Activated naive CD4-positive, alpha-beta T cell (primary cell): ENCODE measurements at places on chromosomes 12 and 14.

GRCh38 chr12:82223426-82223825 lies 134.8 kb downstream of the CCDC59 start:
- no peak for DNase-seq

DNA sequence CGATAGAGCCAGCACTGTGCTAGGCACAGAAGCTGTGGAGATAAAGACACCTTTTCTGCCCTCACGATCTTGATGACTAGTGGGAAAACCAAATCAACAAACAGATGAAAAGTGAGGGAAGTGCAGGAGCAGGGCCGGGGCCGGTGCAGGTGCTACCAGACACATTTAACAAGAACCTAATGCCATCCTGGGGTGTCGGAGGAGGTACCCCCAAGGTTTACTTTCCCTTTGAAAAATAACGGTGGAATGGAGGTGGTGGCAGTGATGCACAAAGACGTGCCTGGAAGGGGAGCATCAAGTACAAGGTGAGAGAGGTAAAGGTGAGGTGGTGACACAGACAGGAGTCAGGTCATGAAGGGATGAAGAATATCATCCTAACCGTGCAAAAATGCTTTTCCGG lies 22.1 kb downstream of the SLC6A13 start:
- DNase-seq, result no peak

DNA sequence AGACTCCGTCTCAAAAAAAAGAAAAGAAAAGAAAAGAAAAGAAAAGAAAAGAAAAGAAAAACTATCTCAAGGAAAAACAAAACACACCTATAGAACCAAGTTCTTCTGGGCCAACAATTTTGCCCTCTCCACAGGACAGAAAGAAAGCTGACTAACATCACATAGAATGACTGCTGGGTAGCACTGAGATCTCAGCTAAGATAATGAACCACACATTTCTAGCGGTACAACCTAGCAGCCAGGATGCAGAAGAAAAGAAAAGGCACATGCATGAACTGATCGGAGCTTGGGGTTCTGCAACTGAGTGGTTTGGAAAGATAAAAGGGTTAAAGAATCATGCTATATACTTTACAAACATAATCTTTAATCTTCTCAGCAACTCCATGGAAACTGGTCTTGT lies 19.5 kb downstream of the TMED10 start:
- DNase-seq, result no peak

GRCh38 chr14:103293465-103293864 lies 40.6 kb upstream of the EIF5 start:
- no peak for DNase-seq

DNA sequence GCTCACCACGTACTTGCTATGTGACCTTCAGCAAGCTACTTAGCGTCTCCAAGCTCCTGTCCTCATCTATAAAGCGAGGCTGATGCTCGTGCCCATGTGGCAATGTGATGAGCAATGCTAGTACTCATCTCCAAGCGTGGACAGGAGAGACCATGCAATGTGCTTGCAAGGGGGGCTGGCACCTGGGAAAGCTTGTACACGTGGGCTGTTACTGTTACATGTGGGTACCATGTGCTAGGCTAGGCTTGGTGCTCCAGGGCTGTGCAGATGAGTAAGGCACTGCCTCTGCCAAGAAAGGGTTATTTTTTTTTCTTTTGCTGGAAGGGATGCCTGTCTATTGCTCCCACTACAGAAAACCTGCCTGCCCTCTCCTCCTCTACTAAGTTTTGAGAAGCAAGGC lies 46.6 kb downstream of the TSPAN11 start:
- no peak for DNase-seq

DNA sequence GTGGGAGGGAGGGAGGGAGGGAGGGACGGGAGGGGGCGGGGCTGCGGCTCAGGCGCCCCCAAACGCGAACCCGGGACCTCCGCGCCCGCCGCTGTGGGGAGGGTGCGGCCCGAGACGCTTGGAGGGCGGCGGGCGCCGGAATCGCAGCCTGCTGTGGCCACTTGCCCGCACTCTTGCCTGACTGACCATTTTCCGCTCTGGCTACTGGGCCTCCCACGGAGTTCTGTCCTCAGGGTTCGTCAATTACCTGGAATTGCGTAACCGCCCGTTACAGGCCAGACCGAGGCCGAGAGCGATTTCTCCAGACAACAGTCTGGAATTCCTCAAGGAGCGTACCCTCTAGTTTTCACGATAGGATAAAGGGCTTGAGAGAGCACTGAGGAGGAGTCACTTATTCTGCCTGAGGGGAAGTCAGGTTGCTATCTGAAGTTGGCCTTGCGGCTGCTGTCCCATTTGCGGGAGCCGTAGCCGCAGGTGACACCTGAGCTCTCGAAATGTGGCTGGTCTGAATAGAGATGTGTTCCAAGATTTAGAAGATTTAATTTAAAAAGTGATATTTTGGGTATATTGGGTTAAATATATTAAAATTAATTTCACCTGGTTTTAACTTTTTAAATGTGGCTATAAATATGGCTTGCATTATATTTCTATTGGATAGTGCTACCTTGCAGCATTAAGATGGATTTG lies 446 bp upstream of the ZNF641 start:
- DNase-seq, result no peak

DNA sequence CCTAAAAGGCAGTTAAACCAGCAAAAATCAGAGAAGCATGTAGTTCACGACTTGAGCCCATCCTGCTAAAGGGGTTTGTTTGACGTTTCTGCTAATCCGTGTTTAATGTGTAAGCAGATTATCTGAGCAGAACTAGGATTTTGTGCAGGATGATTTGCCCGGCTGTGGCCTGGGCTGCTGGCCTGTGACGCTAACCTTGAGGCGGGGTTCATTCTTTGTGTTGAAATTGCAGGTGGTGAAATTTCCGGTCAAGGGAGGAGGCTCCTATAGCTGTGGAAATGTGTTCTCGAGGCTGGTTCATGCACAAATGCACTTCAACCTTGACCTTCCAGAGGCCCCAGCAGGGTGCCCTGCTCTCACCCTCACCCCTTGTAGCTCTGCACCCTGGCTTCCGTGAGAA lies 63.7 kb downstream of the SLC24A4 start:
- no peak for DNase-seq

DNA sequence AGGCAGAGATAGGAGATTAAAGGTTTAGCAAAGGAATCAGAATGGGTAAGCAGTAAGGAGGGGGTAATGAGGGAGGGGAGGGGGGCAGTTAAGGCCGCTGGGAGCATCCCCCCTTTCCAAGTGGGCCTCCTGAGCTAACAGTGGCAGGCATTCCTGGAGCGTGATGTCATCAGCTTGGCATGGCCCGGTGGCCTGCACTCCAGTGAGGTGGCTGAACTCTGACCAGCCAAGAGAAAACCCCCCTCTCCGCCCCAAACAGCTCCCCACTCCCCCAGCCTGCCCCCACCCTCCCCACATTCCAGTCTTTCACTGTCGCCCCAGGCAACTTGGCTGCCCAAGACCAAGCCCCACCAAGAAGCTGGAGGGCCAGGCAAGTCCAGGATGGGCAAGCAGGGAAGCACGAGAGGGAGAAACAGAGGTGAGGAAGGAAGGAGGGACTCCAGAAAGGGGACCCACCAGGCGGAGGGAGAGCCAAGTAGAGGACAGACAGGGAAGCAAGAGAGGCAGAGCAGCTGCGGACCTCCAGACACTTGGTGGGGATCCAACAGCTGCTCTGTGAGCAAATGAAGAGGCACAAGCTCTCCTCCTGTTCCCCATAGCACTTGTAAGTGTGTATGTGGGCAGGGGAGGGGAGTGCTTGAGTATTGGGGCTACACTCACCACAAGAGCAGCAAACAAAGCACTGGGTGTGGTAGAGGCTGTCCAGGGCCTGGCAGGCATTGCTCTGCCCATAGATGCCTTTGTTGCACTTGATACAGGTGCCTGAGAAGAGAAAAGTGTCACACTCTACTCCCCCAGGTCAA lies 4.5 kb downstream of the AJUBA start:
- DNase-seq, result no peak

- no peak for DNase-seq
These were observed 1.3 kb upstream of the FLVCR2 start for GRCh38 chr14:75577090-75577489.

DNA sequence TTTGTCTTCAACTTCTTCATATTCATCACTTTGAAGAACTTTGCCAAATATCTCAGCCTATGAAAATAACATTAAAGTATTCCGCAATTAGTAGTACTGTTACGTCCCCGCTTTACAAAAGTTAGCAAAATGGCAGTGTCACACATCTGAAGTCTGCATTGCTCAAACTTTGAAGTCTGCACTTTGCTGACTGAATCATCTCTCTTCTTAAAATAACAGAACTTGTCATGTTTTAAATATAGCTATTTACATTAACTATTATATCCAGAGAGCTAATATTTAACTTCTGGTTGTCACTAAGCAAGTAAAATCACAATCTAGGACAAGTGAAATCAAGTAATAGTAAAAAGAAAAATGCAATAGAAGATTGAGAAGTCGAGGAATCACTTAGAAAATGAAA lies 34.5 kb downstream of the IPO8 start:
- no peak for DNase-seq

GRCh38 chr14:22071006-22071405 lies 397.4 kb upstream of the OR4E1 start:
- no peak for DNase-seq

DNA sequence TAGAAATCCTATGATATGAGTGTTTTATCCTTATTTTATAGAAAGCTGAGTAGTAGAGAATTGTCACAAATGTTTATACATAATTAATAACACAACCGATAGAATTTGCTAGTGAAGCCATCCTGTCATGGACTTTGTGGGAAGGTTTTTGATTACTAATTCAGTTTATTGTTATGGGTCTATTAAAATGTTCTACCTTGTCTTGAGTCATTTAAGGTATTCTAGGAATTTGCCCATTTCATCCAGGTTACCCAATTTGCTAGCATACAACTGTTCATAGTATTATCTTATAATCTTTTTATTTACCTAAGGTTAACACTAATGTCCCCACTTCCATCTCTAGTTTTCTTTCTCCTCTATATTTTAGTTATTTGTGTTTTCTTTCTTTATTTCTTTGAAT lies 553.1 kb upstream of the ATXN7L3B start:
- DNase-seq, result no peak

DNA sequence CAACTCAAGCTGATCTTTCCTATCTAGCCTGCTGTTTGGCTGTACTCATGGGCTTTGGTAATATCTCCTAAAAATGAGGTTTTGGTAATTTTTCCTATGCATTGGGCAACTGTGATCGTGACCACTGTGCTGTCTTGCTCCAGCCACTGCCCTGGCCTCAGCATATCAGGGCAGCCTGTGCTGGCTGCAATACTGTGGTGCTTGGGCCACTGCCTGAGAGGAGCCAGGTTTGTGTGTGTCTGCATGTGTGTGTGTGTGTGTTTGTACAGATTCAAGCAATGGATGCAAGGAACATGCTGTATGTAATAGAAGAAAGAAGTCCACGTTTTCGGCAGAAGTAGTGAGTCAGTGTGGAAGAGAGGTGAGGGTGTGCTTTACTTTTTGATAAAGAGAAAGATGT lies 13.0 kb downstream of the ERG28 start:
- DNase-seq, result no peak

- no peak for DNase-seq
These were observed 293.9 kb downstream of the RPAP3 start for GRCh38 chr12:47411966-47412365.

DNA sequence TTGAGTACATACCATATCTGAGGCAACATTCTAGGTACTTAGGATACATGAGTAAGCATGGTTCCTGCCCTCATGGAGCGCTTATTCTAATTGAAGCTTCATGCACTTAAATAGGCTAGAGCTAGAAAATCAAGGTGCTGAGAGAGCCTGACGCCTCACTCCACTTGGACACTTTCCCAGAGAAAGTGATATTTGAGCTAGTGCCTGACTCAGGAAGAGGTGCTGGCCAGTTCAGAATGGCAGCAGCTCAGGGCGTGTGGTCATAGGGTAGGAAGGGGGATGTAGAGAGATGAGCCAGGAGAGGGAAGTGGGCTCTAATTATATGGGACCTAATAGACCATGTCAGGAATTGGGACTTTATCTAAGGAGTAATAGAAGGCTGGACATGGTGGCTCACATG lies 33.3 kb downstream of the TULP3 start:
- no peak for DNase-seq

DNA sequence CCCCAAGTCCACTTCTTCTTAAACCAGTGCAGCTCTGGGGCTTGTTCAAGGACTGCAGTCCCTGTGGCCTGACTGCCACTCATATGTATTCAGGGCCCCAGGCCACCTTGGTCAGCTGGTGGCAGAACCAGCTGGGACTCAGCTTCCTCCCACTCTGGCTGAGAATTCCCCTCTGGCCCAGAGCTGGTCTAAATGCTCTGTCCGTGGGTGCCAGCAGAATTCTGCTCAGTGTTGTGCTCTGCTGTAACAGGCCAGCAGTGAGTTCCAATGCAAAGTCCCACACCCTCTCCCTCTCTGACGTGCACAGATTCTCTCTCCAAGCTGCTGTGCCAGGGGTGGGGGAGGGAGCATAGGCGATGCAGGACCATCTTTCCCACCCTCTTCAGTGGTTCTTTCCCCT lies 210.4 kb upstream of the RGS6 start:
- no peak for DNase-seq

DNA sequence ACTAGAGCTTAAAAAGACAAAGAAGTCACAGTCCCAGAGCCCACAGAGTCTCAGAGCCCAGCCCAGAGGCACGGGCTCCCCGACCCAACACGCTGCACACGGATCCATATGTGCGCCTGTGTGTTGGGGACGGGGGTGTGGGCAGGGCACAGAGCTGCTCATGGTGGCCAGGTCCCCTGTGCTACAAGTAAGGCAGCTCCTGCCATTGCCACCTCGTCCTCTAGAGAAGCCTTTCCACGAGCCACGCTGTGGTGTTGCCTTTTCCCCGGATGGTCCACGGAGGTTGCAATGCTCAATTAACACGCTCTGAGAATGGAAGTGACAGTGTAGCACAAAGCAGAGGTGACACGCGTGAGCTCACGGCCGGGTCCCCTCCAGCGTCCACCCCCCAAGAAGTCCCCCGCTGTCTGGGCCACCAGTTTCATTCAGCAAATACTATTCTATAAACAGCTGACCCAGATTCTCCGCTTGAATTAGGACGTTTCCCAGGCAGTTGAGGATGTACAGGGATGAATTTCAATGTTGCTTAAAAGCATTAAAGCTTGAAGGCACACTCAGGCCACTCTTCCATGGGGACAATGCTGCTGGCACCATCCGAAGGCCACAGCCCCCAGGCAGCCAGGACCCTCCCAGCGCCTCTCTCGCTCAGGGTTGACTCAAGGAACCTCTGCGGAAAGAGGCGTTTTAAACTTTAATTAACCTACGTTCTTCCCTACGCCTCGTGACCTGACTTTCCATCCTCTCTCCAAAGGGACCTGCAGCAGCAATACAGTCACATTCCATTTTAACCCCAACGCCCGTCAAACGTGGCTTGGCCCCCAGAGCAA lies 22.7 kb upstream of the EIF5 start:
- no peak for DNase-seq

GRCh38 chr12:127396734-127397133 lies 870.2 kb upstream of the TMEM132C start:
- no peak for DNase-seq

GRCh38 chr12:100447381-100447780 lies 26.3 kb upstream of the NR1H4 start:
- no peak for DNase-seq

GRCh38 chr12:5094551-5094950 lies 50.9 kb downstream of the KCNA5 start:
- no peak for DNase-seq
